Muscle of leg (tissue), 16 donors: ENCODE measurements at places on chromosomes 5 and 9. TPM values are rescaled to one million over a fixed set of nuclear protein-coding genes. Genes with fewer than 3 reads are reported as not detected.
A peak's percentile ranks its signal among the peaks of the same experiment; 100 is the strongest.

- H3K36me3 ChIP-seq = no peaks in the 10 kb centered on the region
- peaks cover 11% of the 10 kb centered on the region for H3K27me3 ChIP-seq
Measured at GRCh38 chr5:141234109-141234667, 11.0 kb upstream of the PCDHB15 start.

DNA sequence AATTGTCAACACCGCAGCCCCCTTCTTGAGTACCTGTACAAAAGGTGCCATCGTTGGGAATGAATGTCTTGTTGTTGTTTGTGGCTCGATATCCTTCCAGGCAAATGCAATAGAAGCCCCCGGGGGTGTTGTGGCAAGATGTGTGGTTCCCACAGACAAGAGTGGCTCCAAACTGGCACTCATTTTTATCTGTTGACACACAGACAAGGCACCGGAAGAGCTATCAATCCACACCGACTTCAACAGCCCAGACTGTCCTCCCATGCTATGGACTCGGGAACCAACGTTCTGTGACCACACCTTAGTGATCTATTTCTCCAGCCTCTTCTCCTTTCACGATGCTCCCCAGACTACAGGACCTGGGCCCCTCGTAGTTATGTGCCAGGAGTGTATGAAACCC is 25.9 kb downstream of the SUSD1 start:
- DNase-seq = no peak
- peaks cover 8% of the 10 kb centered on the region for H3K36me3 ChIP-seq
- no peak overlapping the region for H3K27ac ChIP-seq
- H3K4me1 ChIP-seq = no peaks in the 10 kb centered on the region

- DNase-seq = peak; percentile 23
- H3K27me3 ChIP-seq = no peaks in the 10 kb centered on the region
- no peak overlapping the region for H3K27ac ChIP-seq
- no peak overlapping the region for H3K4me3 ChIP-seq
- no peaks in the 10 kb centered on the region for H3K36me3 ChIP-seq
Measured at GRCh38 chr5:174828804-174829510, 104.6 kb downstream of the MSX2 start.

DNA sequence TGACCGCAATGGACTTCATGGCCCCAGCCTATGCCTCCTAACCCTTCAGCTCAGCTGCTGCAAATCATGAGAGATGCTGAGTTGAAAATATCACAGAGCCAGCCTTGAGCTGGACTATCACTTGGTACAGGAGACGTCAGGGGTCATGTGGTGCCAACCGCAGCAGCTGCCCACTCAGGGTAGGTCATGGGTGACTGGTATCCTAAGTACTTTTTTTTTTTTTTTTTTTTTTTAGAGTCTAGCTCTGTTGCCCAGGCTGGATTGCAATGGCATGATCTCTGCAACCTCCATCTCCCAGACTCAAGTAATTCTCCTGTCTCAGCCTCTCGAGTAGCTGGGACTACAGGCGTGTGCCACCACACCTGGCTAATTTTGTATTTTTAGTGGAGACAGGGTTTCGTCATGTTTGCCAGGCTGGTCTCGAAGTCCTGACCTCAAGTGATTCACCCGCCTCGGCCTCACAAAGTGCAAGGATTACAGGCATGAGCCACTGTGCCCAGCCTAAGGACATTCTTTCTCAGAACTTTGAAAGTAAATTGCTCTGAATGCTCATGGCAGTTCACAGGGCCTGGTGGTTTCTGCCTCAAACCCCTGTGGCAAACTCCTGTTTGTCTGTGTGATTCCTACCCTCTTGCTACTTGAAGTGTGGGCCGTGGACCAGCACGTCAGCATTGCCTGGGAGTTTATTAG is 21.3 kb downstream of the WWC1 start:
- H3K4me3 ChIP-seq = no peak overlapping the region
- DNase-seq = no peak
- H3K27ac ChIP-seq = no peak overlapping the region
- H3K4me1 ChIP-seq = no peaks in the 10 kb centered on the region
- no peaks in the 10 kb centered on the region for H3K36me3 ChIP-seq

DNA sequence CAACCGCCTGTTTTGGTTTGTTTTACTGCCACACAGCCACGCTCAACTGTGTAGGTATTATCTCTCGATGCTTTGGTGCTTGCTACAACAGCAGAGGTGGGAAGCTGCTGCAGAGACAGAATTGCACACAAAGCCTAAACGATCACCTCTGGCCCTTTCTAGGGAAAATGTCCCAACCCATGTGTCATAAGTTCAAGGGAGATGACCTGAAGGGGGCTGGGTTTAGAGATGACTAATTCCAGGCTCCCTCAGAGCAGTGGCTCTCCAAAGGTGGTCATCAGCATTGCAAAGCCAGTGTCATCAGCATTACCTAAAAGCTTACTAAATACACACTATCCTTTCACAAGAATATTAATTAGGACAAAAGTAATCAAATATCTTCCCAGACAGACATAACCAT is 10.9 kb downstream of the ZNF622 start:
- H3K4me1 ChIP-seq = no peaks in the 10 kb centered on the region
- no peak overlapping the region for H3K4me3 ChIP-seq
- H3K27ac ChIP-seq = no peak overlapping the region
- H3K36me3 ChIP-seq = peaks cover 47% of the 10 kb centered on the region
- no peak for DNase-seq

DNA sequence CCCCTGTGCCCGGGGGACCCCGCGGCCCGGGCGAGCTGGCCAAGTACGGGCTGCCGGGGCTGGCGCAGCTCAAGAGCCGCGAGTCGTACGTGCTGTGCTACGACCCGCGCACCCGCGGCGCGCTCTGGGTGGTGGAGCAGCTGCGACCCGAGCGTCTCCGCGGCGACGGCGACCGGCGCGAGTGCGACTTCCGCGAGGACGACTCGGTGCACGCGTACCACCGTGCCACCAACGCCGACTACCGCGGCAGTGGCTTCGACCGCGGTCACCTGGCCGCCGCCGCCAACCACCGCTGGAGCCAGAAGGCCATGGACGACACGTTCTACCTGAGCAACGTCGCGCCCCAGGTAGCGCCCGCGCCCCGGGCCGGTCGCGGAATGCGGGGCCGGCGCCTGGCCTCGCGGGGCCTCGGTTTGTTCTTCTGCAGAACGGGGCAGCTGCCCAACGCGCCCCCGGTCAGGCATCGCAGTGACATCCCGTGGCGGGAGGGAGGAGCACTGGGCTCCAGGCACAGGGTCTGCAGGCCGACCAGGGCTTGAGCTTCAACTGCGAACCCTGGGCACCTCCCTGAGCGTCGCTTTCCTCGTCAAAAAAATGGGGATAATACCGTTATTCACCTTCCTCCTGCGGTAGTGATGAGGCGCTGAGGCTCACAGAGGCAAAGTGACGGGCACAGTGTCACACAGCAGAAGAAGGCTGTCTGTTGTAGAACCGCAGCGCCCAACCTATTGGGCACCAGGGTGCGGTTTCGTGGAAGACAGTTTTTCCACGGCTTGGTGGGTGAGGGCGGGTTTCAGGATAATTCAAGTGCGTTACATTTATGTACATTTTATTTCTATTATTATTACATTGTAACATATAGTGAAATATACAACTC is 777 bp downstream of the ENDOG start:
- peaks cover 14% of the 10 kb centered on the region for H3K4me1 ChIP-seq
- peak; percentile 55 for DNase-seq
- peak overlapping the region; percentile 68 for H3K4me3 ChIP-seq
- no peak overlapping the region for H3K27ac ChIP-seq
- peaks cover 29% of the 10 kb centered on the region for H3K36me3 ChIP-seq
- no peaks in the 10 kb centered on the region for H3K27me3 ChIP-seq

Gene GTF2H2
- 32.6 TPM for total RNA-seq

GRCh38 chr9:23492126-23493002 is 333.7 kb downstream of the ELAVL2 start:
- no peak overlapping the region for H3K27ac ChIP-seq
- no peaks in the 10 kb centered on the region for H3K36me3 ChIP-seq
- H3K4me3 ChIP-seq = no peak overlapping the region
- H3K4me1 ChIP-seq = no peaks in the 10 kb centered on the region
- no peaks in the 10 kb centered on the region for H3K27me3 ChIP-seq
- DNase-seq = peak; percentile 64

Gene GFI1B
- total RNA-seq = 0.13 TPM

- H3K27ac ChIP-seq = no peak overlapping the region
- H3K36me3 ChIP-seq = peaks cover 17% of the 10 kb centered on the region
- H3K4me1 ChIP-seq = peaks cover 10% of the 10 kb centered on the region
- no peaks in the 10 kb centered on the region for H3K27me3 ChIP-seq
- DNase-seq = no peak
Measured at GRCh38 chr9:124377551-124378406, 37.5 kb downstream of the PSMB7 start.

- H3K4me1 ChIP-seq = peaks cover 2% of the 10 kb centered on the region
- H3K27me3 ChIP-seq = no peaks in the 10 kb centered on the region
- peaks cover 43% of the 10 kb centered on the region for H3K36me3 ChIP-seq
- no peak overlapping the region for H3K4me3 ChIP-seq
- peak; percentile 33 for DNase-seq
- H3K27ac ChIP-seq = no peak overlapping the region
Measured at GRCh38 chr9:127360829-127361228, 36.1 kb upstream of the SLC2A8 start.

- peak; percentile 44 for DNase-seq
- no peaks in the 10 kb centered on the region for H3K36me3 ChIP-seq
- peaks cover 37% of the 10 kb centered on the region for H3K4me1 ChIP-seq
- peaks cover 21% of the 10 kb centered on the region for H3K27me3 ChIP-seq
- H3K4me3 ChIP-seq = peak within 1 kb of the TSS; percentile 37
- H3K27ac ChIP-seq = no peak within 1 kb of the TSS
Measured at GRCh38 chr9:122370869-122371755, at the start of gene PTGS1. Gene PTGS1 (plus strand): TSS chr9:122371024. CDS start chr9:122371085, 61 bp downstream.

DNA sequence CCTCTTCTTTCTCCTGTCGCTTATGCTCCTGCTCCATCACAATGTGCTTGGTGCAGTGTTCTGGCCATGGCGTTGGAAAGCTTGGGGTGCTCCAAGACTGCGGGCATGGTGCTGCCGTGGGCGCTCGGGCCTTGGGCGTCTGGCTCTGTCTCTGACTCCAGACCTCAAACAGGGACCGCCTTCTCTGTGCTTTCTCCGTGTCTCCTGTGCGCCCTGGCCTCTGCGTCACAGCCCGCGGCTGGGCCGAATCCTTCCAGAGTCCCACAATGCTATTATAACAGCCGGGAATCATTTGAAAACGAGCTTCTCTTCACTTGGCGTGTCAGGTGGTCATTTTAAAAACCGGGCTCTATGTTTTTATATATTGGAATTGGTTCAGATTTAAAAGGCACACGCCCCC is 32.4 kb upstream of the PUM3 start:
- peaks cover 5% of the 10 kb centered on the region for H3K27me3 ChIP-seq
- H3K27ac ChIP-seq = no peak overlapping the region
- H3K4me3 ChIP-seq = no peak overlapping the region
- no peak for DNase-seq
- no peaks in the 10 kb centered on the region for H3K36me3 ChIP-seq

GRCh38 chr5:68116868-68117411 is 98.6 kb upstream of the PIK3R1 start:
- H3K27ac ChIP-seq = no peak overlapping the region
- H3K4me1 ChIP-seq = no peaks in the 10 kb centered on the region
- no peaks in the 10 kb centered on the region for H3K36me3 ChIP-seq
- no peak overlapping the region for H3K4me3 ChIP-seq
- no peaks in the 10 kb centered on the region for H3K27me3 ChIP-seq

DNA sequence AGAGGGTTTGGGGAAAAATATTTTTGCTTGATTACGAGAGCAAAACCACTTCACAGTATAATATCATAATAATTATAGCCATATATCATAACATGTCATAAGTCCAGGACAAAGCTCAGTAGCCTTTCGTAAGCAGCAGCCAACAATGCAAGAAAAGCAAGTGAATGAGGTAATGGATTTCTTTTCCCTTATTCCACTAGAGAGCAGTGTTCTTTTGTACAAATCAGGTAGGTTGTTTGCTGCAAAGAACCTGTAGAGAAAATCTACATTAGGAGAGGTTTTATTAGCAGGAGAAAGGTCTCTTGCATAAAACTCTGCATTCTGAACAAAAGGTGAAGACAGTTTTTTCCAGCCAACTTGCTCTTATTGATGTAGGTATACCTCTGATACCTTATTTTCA is 1033.4 kb downstream of the TLE4 start:
- DNase-seq = peak; percentile 72
- no peaks in the 10 kb centered on the region for H3K27me3 ChIP-seq
- H3K27ac ChIP-seq = no peak overlapping the region
- no peak overlapping the region for H3K4me3 ChIP-seq

- no peak overlapping the region for H3K4me3 ChIP-seq
- H3K27ac ChIP-seq = peak overlapping the region; percentile 8
- H3K36me3 ChIP-seq = no peaks in the 10 kb centered on the region
- peaks cover 21% of the 10 kb centered on the region for H3K4me1 ChIP-seq
- no peaks in the 10 kb centered on the region for H3K27me3 ChIP-seq
Measured at GRCh38 chr9:6552498-6553121, 92.9 kb downstream of the GLDC start.

Gene IL4
- not detected for total RNA-seq

Gene WDR55
- total RNA-seq = 9.9 TPM

DNA sequence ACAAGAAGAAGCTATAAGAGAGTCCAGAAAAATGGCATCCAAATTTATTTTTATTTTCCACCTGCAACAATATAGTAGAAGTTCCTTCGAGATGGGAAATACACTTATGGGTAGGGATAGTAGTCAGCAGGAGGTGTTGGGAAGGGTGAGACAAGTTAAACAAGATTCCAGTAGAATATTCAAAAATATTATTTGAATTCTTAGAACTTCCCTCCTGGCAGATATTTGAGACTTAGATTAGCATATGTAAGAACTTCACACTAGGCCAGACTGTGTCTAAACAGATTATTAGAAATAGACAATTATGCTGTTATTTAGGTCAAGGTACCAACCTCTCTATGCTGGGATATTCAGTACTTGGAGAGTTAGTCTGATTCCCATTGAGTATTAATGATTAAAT is 108.7 kb downstream of the PLK2 start:
- H3K27me3 ChIP-seq = no peaks in the 10 kb centered on the region
- H3K36me3 ChIP-seq = no peaks in the 10 kb centered on the region
- H3K27ac ChIP-seq = no peak overlapping the region
- H3K4me1 ChIP-seq = no peaks in the 10 kb centered on the region

DNA sequence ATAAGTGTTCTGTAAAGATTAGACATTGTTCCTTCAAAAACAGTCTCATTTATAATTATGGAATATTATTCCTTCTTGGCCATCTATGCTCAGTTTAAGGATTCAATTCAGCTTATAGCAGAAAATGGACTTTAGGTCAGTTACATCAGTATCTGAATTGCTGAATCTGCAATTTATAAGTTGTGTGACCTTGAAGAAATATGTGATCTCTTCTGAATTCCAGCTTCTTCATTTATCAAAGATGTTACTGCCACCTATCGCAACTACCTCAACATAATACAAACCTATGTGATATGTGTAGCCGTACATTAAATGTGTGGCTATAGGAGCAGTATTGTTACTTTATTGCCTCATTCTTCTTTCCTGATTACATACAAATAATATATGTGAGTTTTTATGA is 118.2 kb downstream of the CDH12 start:
- no peak for DNase-seq
- H3K27ac ChIP-seq = no peak overlapping the region
- H3K27me3 ChIP-seq = no peaks in the 10 kb centered on the region
- no peaks in the 10 kb centered on the region for H3K4me1 ChIP-seq
- H3K36me3 ChIP-seq = no peaks in the 10 kb centered on the region

GRCh38 chr5:91170266-91170665 is 212.9 kb downstream of the ARRDC3 start:
- H3K4me1 ChIP-seq = no peaks in the 10 kb centered on the region
- H3K27ac ChIP-seq = no peak overlapping the region
- H3K4me3 ChIP-seq = no peak overlapping the region
- H3K27me3 ChIP-seq = no peaks in the 10 kb centered on the region

Gene SLC25A48
- total RNA-seq = 0.18 TPM

- H3K4me3 ChIP-seq = no peak overlapping the region
- no peaks in the 10 kb centered on the region for H3K36me3 ChIP-seq
- no peak overlapping the region for H3K27ac ChIP-seq
- peaks cover 84% of the 10 kb centered on the region for H3K27me3 ChIP-seq
Measured at GRCh38 chr5:176740131-176740701, 70.1 kb upstream of the UNC5A start.
